ENCODE measurements at places on chromosomes 12 and 14. TPM values are rescaled to one million over a fixed set of nuclear protein-coding genes. Genes with fewer than 3 reads are reported as not detected.

- H3K36me3 ChIP-seq: no peaks in the 10 kb centered on the region
- H3K4me3 ChIP-seq: no peak overlapping the region
- no peaks in the 10 kb centered on the region for H3K27me3 ChIP-seq
- no peak for DNase-seq
- no peaks in the 10 kb centered on the region for H3K4me1 ChIP-seq
These were observed 25.0 kb upstream of the DHRS7 start for GRCh38 chr14:60189923-60190840.

- no peak for DNase-seq
- no peak overlapping the region for H3K27ac ChIP-seq
- no peak overlapping the region for H3K4me3 ChIP-seq
- no peaks in the 10 kb centered on the region for H3K27me3 ChIP-seq
These were observed 10.7 kb upstream of the WDR89 start for GRCh38 chr14:63652406-63652805.

DNA sequence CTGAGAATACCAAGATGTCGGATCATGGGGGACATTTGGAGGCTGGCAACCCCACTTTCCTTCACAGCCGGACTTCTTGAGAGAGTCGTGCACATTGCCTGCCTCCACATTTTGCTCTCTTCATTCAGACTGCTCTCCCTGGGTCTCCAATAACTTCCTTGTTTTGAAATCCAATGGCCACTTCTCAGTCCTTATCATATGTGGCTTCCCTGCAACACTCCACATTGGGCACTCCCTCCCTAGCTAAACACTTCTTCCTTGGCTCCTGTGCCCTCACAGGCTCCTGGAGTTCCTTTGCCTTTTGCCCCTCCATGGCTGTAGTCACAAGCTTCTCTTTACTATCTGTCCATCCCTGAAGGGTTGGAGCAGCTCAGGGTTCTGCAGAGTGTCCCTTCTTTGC is 30.1 kb downstream of the NPC2 start:
- no peaks in the 10 kb centered on the region for H3K36me3 ChIP-seq
- no peaks in the 10 kb centered on the region for H3K4me1 ChIP-seq
- no peak for DNase-seq

GRCh38 chr12:105091476-105092206 is 7.4 kb upstream of the ALDH1L2 start:
- DNase-seq: no peak
- no peaks in the 10 kb centered on the region for H3K27me3 ChIP-seq
- H3K4me1 ChIP-seq: no peaks in the 10 kb centered on the region
- H3K4me3 ChIP-seq: no peak overlapping the region

- H3K4me3 ChIP-seq: no peak overlapping the region
- H3K27ac ChIP-seq: peak overlapping the region; percentile 73
- H3K27me3 ChIP-seq: no peaks in the 10 kb centered on the region
- no peaks in the 10 kb centered on the region for H3K36me3 ChIP-seq
- H3K4me1 ChIP-seq: no peaks in the 10 kb centered on the region
These were observed 47.2 kb downstream of the SMUG1 start for GRCh38 chr12:54141431-54142113.

Gene CFAP54
- polyA plus RNA-seq: 0.10 TPM

- peak; percentile 46 for DNase-seq
- H3K4me1 ChIP-seq: peaks cover 4% of the 10 kb centered on the region
- peak overlapping the region; percentile 69 for H3K4me3 ChIP-seq
- H3K36me3 ChIP-seq: no peaks in the 10 kb centered on the region
- no peaks in the 10 kb centered on the region for H3K27me3 ChIP-seq
These were observed 552 bp upstream of the SCN8A start for GRCh38 chr12:51590347-51591015.

Gene B3GNT4
- 0.70 TPM for polyA plus RNA-seq

DNA sequence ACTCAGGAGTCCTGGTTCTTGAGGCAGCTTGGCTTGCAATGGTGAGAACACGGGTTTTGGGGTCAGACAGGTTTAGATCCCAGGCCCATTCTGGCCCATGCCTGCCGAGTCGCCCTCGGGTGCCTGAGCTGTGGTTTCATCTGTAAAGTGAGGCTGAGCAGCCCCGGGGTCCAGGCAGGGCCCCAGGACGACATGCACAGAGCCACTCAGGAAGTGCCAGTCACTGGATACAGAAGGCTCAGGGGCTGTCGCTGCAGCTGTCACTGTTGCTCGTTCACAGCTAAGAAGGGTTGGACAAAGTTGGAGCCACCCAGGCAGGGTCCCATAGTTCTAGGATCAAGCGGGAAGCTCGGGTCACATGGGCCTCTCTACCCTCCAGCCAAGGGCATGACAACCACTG is 403.1 kb downstream of the BCL11B start:
- no peak overlapping the region for H3K27ac ChIP-seq
- H3K4me1 ChIP-seq: no peaks in the 10 kb centered on the region
- no peak for DNase-seq
- no peaks in the 10 kb centered on the region for H3K27me3 ChIP-seq
- no peaks in the 10 kb centered on the region for H3K36me3 ChIP-seq

- DNase-seq: no peak
- no peaks in the 10 kb centered on the region for H3K4me1 ChIP-seq
- H3K27me3 ChIP-seq: no peaks in the 10 kb centered on the region
- no peaks in the 10 kb centered on the region for H3K36me3 ChIP-seq
- no peak overlapping the region for H3K4me3 ChIP-seq
- no peak overlapping the region for H3K27ac ChIP-seq
These were observed 102.2 kb upstream of the CPNE8 start for GRCh38 chr12:39007619-39008018.

- H3K27ac ChIP-seq: no peak overlapping the region
- H3K27me3 ChIP-seq: no peaks in the 10 kb centered on the region
- no peak for DNase-seq
- no peaks in the 10 kb centered on the region for H3K4me1 ChIP-seq
- no peak overlapping the region for H3K4me3 ChIP-seq
- H3K36me3 ChIP-seq: no peaks in the 10 kb centered on the region
These were observed 515.9 kb upstream of the TBX3 start for GRCh38 chr12:115199831-115200230.

DNA sequence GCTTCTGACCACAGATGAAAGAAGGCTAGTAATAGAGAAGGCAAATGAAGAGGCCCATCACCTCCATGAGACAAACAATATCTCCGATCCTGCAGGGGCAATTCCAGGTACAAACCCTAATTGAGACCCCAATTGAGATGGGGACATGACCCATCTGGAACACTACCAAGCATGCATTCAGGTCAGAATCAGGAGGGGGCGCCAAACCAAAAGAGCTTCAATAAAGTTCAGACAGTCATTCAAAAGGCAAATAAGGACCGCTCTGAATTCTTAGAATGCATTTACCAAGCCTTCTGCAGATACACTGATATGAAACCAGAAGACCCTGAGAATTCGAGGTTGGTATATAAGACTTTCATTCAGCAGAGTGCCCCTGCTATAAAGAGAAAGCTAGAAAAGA is 10.2 kb upstream of the EDDM3B start:
- peak; percentile 28 for DNase-seq
- no peaks in the 10 kb centered on the region for H3K4me1 ChIP-seq
- no peak overlapping the region for H3K4me3 ChIP-seq
- no peaks in the 10 kb centered on the region for H3K36me3 ChIP-seq
- no peak overlapping the region for H3K27ac ChIP-seq

DNA sequence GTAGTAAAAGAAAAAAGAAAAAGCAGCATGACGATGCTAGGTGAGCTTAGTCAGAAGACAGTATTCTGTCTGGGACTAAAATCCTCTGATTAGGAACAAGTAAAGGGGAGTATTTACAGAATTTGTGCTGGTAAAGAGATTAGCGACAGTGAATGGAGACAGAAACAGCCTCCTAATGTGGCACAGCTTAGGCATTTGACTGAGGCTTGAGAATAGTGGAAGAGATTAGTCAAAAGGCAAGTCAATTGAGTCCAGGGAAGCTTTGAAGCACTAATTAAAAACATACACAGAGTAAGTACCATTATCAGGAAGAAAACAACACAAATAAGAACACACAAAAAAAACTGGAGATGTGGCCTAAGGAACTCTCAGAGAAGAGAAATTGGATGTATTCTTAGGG is 131.9 kb upstream of the CLEC14A start:
- H3K4me1 ChIP-seq: no peaks in the 10 kb centered on the region
- DNase-seq: no peak
- H3K4me3 ChIP-seq: no peak overlapping the region
- no peaks in the 10 kb centered on the region for H3K27me3 ChIP-seq
- H3K36me3 ChIP-seq: no peaks in the 10 kb centered on the region

DNA sequence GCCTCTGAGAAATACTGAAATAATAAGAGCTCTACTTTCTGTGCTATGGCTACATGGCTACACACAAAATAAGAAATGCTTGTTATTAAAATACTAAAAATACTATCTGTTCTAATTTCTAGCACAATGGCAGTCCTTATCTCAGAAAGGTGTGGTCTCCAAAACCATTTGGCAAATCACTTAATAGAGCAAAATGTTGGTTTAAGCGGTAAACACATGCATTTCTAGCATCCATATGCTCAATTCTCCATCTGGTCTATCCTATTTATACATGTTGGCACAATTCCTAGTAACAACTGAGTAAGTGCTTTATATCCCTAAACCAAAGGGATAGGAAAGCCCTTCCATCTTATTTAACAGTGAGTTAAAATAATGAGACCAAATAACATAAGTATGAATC is 107.0 kb downstream of the PAPLN start:
- H3K4me1 ChIP-seq: no peaks in the 10 kb centered on the region
- H3K27me3 ChIP-seq: no peaks in the 10 kb centered on the region
- H3K36me3 ChIP-seq: peaks cover 18% of the 10 kb centered on the region

DNA sequence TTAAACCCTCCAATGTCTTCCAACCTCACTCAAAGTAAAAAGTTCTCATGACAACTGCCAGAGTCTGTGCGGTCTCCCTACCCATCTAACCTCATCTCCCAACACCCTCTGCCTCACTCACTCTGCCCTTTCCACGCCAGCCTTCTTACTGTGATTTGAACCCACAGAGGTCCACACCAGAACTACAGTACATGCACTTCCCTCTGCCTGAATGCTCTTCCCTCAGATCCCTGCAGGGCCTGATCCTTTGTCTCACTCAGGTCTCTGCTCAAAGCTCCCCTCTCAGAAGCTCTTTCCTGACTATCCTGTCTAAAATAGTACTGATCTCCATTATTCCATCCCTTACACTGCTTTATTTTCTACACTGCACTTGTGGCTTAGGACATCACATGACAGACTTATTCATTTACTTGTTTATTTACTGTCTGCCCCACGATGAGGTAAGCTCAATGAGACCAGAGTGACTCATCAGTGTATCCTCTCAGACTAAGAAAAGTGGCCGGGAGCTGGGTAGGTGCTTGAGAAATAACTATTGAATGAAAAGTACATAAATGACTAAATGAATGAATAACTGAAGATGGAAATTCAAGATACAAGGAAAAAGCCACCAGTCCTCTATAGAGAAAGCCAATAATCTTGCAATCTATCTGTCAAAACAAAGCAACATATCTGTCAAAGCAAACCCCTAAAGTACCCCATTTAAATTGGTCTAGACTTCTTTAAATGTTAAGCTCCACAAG is 17.1 kb downstream of the POMT2 start:
- H3K27me3 ChIP-seq: no peaks in the 10 kb centered on the region
- DNase-seq: peak; percentile 33
- H3K27ac ChIP-seq: peak overlapping the region; percentile 27
- no peak overlapping the region for H3K4me3 ChIP-seq
- H3K36me3 ChIP-seq: no peaks in the 10 kb centered on the region

DNA sequence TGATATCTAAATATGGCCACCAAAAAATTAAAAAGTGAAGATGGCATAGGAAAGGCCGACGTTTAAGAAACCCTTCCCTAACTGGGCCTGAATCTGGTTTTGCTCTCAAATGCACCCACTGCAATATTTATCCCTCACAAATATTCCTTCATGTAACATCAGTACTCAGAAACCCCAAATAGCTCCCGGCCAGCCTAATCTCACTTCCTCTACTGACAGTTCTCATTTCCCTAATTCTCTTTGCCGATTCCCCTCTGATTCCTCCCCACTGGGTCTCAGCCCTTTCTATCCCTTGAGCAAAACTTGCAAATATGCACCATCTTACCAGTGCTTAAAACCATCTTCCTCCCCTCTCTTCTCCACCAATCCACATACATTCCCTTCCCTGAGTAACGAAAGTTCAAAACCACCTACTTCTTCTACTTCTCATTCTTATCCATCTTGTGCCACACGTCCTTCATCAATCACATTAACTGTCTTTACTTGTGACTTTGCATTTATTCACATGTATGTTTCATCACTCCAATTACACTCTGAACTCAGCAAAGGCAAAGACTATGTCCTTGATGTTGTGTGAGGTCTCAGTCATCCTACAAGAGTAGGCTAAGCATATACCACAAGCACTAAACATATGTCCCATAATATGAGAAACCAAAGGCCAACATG is 23.1 kb downstream of the KCNK10 start:
- no peaks in the 10 kb centered on the region for H3K36me3 ChIP-seq
- H3K4me3 ChIP-seq: no peak overlapping the region
- H3K27me3 ChIP-seq: no peaks in the 10 kb centered on the region
- no peak overlapping the region for H3K27ac ChIP-seq
- DNase-seq: no peak
- H3K4me1 ChIP-seq: no peaks in the 10 kb centered on the region

Gene RASSF9
- 1.5 TPM for polyA plus RNA-seq

DNA sequence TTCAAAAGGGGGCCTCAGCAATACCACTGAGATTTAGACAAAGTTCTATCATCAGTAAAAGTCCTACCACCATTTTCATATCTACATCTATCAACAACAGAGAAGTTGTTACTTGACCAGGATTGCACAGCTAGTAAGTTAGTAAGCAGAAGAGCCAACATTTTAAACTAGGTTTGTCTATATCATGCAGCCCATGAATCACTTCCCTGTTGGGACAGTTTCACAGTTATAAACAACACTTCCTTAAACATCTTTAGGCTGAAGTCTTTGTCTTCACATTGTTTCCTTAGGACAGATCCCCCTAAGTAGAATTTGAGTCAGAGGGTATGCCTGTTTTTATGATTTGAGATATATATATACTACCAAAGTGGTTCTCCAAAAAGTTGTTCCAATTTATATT is 68.5 kb downstream of the DAO start:
- H3K4me3 ChIP-seq: no peak overlapping the region
- H3K4me1 ChIP-seq: no peaks in the 10 kb centered on the region
- H3K36me3 ChIP-seq: no peaks in the 10 kb centered on the region
- no peak overlapping the region for H3K27ac ChIP-seq
- H3K27me3 ChIP-seq: no peaks in the 10 kb centered on the region
